ENCODE measurements at places on chromosomes 1 and 21. TPM values are rescaled to one million over a fixed set of nuclear protein-coding genes. Genes with fewer than 3 reads are reported as not detected.

The NDC1 gene
- 33.9 TPM for total RNA-seq

The AMPD1 gene
- not detected for total RNA-seq

The NDUFV3 gene
- 62.5 TPM for total RNA-seq

The DLGAP3 gene
- not detected for total RNA-seq

The SH2D1B gene
- total RNA-seq = 0.18 TPM

The GPR3 gene
- 0.83 TPM for total RNA-seq

The OR2AK2 gene
- total RNA-seq = not detected

The FOXJ3 gene
- total RNA-seq = 30.5 TPM

The LRRC38 gene
- not detected for total RNA-seq

The FCRL5 gene
- total RNA-seq = not detected

The CELA3B gene
- total RNA-seq = not detected

The WDR47 gene
- total RNA-seq = 17.4 TPM
